IMR-90 (cell line): ENCODE measurements at places on chromosomes 5 and 9. TPM values are rescaled to one million over a fixed set of nuclear protein-coding genes. Genes with fewer than 3 reads are reported as not detected.

GRCh38 chr9:3435732-3436131, 90.1 kb downstream of the RFX3 start:
- DNase-seq: no peak

DNA sequence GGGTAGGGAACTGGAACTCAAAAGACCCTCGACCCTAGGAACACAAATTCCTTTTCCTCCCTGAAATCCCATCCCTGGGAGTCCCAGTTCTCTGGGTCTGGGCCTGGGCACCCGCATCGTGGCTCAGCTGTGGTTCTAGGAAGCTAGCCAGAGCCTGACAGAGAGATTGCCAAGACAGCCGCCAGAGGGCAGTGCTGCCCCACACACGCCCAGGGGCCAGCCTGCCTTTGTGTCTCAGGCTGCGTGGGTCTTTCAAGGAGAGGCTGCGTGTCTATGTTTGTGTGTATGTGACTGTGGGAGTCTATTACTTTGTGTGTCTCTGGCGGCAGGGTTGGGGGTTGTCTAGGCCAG, 32.0 kb upstream of the TTLL11 start:
- DNase-seq: peak; percentile 76

DNA sequence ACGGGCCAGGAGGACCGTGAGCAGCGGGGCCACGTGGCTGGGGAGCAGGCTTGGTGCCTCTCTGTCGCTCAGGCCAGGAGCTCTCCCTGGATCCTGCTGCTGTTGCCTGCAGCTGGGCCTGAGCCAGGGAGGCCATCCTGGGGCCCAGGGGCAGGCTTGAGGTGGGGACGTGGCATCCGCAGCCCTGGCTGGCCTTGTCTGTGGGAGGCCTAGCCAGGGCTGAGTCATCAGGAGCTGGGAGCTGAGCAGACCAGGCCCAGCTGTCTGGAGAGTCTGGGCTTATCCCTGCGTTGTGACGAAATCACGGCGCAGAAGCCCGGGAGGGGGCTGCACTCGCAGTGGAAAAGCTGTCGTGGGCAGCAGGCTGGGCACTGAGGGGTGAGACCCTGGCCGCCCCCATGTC, 138.8 kb upstream of the COL5A1 start:
- DNase-seq: peak; percentile 99

DNA sequence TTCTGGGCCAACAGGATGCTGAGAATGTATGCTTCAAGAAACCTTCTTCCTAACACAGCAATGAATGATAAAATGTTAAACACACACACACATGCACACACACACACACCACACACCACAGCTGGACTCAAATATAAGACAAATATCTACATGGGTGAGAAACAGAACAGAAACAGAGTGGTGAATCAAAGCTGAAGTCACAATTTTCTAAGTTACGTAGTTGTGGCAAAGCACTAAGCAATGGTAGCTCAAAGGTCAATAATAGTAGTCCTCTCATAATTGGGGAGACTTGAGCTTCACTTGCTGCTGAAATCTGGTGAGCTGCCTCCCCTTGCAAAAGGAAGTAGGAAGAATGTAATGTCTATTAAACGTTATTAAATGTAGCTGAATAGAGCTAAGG, 33.7 kb upstream of the ITGA1 start:
- DNase-seq: no peak

DNA sequence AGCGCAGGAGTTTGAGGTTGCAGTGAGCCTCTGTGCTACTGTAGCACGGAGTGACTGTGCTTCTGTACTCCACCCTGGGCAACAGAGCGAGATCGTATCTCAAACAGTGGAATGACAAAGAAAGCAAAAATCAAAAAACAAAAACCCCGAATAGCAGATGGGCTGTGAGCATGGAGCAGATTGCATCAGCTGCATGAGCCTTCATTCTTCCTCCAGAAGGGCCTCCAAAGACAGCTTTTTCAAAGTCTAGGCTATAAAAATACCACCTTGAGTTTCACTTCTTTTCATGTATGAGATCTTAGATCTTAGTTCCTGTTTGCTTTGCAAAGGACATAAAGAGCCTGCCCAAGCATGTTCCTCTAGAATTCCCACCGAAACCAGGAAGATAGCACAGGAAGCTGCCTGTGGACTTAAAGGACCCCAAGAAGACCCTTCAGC, 15.0 kb upstream of the HSPB3 start:
- no peak for DNase-seq

- DNase-seq: no peak
Observed at GRCh38 chr5:151872701-151873100, 52.0 kb downstream of the GLRA1 start.

PTPN3 gene
- total RNA-seq: 0.72 and 0.83 TPM in 2 replicates

MAP1B gene
- 183 and 212 TPM in 2 replicates for total RNA-seq

DNA sequence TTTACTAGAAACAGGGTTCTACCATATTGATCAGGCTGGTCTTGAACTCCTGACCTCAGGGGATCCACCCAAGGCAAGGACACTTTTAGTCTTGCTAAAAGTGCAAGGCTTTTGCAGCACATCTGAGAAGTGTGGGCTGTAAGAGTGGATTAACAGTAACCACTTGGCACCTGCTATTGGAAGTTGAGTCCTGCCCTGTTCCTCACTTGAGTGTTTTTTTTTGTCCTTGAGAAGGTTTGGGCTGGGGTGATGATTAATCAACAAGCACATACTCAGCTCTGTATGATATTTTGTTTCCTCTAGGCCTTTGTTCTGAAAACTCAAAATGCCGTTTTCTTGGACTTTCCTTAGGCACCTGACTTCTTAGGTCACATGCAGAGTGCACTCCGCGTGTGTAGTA, 37.4 kb downstream of the SNX30 start:
- DNase-seq: no peak

DNA sequence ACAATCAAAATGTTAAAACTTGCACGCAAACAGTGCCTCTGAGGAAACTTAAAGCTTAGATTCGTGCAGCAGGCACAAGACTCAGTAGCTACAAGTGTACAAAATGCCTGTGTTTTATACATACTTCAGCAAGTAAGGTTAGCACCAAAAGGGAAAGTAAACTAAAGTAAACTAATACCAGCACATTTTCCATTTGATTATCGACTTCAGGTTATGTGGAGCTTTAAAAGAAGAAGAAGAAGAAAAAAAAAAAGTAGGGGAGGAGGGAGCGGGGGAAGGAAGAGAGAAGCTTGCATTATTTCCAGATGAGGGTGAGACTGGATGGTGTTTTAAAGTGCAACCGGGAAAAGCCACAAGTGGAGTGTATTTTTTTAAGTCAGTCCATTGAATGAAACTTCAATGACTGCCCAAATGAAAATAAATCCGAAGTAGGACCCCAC, 596 bp upstream of the ADAMTS6 start:
- peak; percentile 58 for DNase-seq

GRCh38 chr5:19874811-19875210, 113.2 kb downstream of the CDH18 start:
- no peak for DNase-seq

GRCh38 chr5:21831145-21831787, 1021.9 kb downstream of the CDH12 start:
- no peak for DNase-seq

- peak; percentile 23 for DNase-seq
Observed at GRCh38 chr9:12760758-12761157, 14.1 kb upstream of the LURAP1L start.

GRCh38 chr5:67363963-67364362, 167.4 kb upstream of the CD180 start:
- DNase-seq: no peak

FBP2 gene
- not detected in 2 replicates for total RNA-seq

NIPAL4 gene
- 0.18 and 0.28 TPM in 2 replicates for total RNA-seq

SHB gene
- total RNA-seq: 6.1 and 7.8 TPM in 2 replicates

DNA sequence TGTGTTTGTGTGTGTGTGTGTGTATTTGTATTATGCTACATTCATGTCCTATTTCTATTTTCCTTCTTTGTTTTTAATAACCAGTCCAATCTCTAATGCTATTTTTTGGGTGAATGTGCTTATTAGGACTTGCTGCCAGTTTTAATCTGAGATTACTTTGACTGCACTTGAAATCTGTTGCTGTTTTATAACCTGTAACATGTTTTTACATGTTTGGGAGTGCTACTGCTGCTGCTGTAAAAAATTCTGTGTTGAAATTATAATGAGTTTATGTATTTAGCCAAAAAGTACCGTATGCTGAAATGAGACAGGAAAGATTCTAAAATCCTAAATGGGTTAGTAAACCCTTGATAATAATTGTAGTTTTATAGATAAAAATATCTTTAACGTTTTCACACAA, 104.7 kb upstream of the SSBP2 start:
- DNase-seq: no peak

- peak; percentile 4 for DNase-seq
Observed at GRCh38 chr5:89236900-89237299, 353.9 kb upstream of the MEF2C start.

- no peak for DNase-seq
Observed at GRCh38 chr5:151146061-151146460, 11.5 kb downstream of the ANXA6 start.

SLC23A1 gene
- total RNA-seq: not detected in 2 replicates

DNA sequence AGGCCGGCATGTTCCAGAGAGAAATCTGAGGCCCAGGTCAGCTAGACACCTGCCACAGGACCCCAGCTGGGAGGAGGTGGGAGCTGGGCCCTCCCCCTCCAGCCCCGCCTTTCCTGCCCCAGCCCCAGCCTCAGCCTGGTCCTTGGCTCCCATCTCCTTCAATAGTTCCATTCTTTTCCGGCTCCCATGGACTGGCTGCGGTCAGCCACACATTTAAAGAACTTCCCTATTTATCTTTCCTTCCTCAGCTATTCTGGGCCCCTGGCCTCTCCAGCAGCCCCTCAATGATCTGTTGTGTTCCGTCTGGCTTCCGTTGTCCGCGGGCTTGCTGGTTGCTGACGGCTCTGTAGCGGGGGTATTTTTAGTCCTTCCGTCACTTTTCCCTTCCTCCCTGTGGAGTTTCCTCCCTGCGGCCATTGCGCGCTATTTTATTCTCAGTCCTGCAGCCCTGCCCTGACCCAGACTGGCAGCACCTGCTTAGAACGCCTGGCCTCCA, 73.8 kb downstream of the AMBP start:
- DNase-seq: no peak

MTMR12 gene
- total RNA-seq: 20.3 and 21.3 TPM in 2 replicates

GRCh38 chr5:16707869-16708192, 91.0 kb upstream of the RETREG1 start:
- no peak for DNase-seq

AQP3 gene
- total RNA-seq: 3.3 and 3.8 TPM in 2 replicates

- DNase-seq: no peak
Observed at GRCh38 chr5:57671371-57671770, 188.8 kb upstream of the ACTBL2 start.

CDKN2B gene
- total RNA-seq: 3.6 and 5.6 TPM in 2 replicates

GRCh38 chr5:9358961-9359685, 186.8 kb downstream of the SEMA5A start:
- DNase-seq: peak; percentile 88

GRCh38 chr5:55600497-55601203, 65.9 kb upstream of the PLPP1 start:
- peak; percentile 60 for DNase-seq

PKD2L2 gene
- not detected in 2 replicates for total RNA-seq

PFN3 gene
- not detected in 2 replicates for total RNA-seq

DNA sequence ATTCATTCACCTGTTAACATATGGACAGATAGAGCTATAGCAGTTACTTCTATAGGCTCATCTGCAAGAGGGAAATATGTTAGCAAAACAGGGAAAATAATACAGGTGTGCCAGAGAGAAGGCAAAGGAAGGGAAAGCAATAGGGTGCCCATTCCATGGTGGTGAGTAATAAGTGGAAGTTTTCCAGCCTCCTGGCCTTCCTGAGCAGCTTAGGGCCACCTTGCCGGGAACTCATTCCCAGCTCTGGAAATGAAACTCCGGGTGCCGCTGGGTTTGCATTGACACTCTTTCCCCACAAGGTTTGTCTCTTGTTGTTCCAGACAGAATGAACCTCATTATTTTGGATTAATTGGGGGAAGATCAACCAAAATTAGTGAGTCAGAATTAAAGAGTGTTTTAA, 58.4 kb downstream of the SLC1A3 start:
- no peak for DNase-seq

DNA sequence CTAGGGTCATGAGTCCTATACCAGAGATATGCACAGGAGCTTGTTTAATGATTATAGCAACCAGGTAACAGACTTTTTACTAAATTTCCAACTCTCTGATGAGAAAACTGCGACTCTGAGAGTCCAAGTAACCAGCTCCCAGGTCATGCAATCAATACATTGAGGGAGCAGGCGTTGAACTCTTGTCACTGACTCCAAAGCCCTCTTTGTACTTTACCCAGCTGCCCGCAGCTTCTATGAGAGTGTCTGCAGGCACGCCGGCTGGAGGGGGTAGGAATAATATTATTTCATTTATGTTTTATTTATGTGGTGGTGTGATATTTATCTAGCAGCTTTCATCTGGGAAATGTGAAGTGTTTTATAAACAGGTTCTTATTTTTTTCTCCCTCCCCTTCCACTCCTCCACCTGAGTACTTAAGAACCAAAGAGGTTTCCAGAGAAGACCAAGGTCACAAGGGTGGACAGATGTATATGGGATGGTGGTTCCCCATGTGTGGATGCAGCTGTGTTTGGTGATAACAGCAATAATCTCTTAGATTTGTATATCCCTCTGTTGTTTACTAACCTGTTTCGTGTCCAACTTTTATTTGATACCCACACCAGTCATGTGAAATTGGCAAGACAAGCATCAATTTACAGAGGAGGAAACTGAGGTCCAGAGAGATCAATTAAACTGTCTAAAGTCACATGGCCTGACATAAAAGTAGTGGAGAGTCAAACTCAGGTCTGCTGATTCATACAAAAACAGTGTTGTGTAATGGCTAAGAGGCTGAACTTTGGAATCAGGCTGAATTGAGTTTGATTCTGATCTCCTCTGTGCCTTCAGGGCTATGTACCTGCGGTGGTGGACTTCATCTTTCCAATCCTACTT, 140.2 kb upstream of the TRIM32 start:
- DNase-seq: peak; percentile 48
